ENCODE measurements at places on chromosomes 2 and 18.

DNA sequence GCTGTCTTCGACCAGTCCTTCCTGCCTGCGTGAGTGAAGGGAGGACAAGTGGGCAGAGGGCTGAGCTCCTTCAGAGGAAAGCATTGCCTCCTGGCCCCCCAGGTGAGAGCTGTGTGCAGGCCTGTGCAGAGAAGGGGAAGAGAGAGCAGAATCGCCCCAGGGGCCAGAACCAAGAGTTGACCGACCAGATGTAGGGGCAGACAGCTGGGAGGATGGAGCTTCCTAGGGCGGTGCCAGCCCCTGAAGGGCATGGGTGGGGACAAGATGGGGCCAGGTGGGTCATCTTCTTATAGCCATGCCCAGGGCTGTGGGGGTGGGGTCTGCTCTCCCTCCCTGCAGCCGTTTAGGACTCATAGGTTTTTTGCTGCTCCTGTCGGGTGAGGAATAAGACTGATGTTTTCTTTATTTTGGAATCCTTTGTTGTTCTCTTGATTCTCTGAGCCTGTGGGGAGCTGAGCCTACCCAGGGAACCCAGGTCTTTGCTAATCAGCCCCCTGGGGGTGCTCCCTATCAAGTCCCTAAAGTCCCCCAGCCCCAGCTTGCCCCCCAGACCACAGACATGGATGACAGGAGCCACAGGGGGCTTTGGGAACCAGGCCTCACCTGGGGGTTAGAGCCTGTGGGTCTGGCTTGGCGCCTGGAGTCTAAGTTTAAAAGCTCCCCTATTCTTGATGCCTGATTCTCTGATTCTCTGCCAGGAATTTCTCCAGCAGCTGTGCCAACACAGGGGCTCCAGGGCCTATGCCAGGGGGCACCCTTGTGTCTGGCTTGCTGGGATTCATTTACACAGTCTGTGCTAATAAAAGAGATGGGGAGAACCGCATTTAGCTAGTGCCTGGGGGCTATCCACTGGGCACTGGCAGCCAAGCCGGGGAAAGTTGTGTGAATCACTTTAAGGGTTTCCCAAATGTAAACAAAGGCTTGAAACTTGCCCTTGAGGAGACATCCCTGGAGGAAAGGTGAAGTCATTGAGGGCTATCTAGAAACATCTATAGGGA is 9.3 kb upstream of the EFHD1 start:
- no peak for DNase-seq

DNA sequence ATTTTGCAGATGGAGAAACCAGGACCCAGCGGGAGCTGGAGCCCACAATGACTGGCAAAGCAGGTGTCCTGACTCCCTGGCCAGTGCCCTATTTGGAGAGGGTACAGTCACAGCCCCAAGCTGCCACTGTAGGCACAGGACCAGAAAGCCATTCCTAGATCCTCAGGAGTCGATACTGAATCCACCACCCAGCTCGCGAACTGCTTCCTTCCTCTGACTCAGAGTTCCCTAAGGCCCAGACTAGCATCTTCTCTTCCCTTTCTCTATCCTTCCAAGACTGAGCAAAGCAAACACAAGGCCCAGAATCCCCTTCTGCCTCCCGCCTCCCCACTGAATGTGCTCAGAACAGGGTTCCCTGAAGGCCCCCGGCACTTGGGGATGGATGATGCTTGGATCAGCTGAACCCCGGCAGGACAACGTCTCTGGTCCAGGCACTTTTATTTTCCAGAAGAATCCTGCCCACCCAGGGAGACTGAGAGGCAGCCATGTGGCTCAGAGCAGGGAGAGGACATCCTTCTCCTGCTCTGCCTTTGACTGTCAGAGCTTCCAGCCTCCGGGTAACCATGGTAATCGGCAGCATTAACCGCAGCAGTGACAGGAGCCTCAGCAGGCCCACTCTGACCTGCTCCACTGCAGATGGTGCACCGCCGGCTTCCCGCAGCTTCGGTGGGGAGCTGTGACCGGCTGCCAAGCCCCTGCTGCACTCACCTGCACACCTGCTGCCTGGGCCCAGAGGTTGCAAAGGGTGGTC is 34.8 kb upstream of the KLHL29 start:
- DNase-seq: no peak

GRCh38 chr18:75249175-75249518 is 38.5 kb downstream of the TSHZ1 start:
- no peak for DNase-seq

GRCh38 chr2:232963913-232964312 is 49.1 kb downstream of the NGEF start:
- DNase-seq: no peak

- DNase-seq: no peak
Measured at GRCh38 chr2:99470957-99471356, 18.9 kb downstream of the REV1 start.

DNA sequence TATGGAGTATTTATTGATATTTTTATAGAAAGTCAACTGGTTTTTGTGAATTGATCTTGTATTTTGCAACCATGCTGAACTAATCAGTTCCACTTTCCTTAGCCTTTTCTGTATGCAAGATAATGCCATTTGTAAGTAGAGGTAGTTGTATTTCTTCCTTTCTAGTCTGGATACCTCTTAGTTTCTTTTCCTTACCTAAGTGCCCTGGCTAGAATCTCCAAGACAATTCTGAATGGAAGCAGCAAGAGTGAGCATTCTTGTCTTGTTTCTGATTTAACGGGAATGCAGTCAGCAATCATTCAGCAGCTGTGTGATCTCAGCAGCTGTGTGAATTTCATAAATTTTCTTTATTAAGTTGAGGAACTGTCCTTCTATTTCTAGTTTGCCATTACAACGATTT is 73.4 kb downstream of the NRXN1 start:
- no peak for DNase-seq

DNA sequence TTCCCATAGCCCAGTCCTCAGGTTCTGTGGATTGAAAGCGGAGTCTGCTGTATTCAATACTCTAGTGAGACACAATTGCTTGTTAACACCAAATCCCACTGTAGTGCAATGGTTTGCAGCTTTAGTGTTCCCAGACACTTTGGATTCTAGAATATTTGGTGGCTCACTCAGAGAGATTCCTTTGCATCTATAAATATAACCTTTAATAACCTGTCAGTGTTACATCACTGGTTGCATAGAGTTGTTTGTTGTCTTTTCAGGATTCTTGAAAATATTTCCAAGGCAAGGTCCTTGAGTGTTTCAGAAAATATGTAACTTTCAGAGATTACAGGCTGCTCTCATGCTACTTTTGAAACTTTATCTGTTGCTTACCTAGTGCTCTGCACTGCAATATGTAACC is 157.5 kb downstream of the ZEB2 start:
- peak; percentile 69 for DNase-seq

- DNase-seq: no peak
Measured at GRCh38 chr2:200199576-200200263, 106.8 kb upstream of the SPATS2L start.

DNA sequence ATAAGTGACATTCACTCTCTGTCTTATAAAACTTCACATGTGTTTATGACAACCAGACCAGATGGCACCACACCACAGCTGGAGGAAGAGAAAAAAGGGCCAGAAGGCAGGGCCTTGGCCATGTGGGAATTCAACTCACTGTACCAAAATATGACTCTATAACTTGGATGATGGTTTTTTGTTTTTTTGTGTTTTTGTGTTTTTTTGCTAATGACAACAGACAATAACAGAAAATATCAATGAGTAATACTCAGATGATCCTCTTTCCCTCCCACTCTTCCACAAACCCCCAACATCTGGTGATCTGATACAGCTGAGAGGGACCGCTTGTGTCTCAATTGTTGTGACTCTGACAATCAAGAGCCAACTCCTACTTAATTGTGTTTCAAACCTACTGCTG is 12.4 kb downstream of the NMI start:
- DNase-seq: peak; percentile 8

GRCh38 chr18:9681217-9681616 is 26.9 kb upstream of the RAB31 start:
- no peak for DNase-seq

DNA sequence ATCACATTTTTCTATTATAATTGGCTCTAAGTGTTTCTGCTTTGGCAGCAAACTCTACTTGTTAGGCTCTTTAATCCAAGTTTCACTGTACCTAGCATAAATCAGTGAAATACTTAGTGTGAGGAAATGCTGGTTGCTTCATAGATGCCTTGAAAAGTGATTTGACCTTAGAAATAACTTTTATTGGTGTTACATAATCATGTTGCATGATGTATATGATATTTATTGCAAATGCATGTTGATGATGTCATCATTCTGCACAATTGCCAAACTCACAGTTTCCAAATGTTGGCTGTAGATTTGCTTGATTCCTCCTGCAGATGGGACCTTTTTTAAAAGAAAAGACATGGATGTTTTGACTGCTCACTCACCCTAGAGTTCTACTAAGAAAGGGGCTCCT is 137.6 kb upstream of the BCL2L11 start:
- no peak for DNase-seq

All from AG10803 (cell line).